ENCODE measurements at places on chromosomes 2 and 18. TPM values are rescaled to one million over a fixed set of nuclear protein-coding genes. Genes with fewer than 3 reads are reported as not detected.

Gene ADAM23
- total RNA-seq: 18.1 TPM

Gene TUBB6
- total RNA-seq: 15.8 TPM

Gene SDC1
- total RNA-seq: 1.7 TPM

Gene TYMS
- 16.7 TPM for total RNA-seq

Gene MGAT5
- 18.0 TPM for total RNA-seq

Gene GCG
- not detected for total RNA-seq

Gene FOXI3
- 0.13 TPM for total RNA-seq

Gene QPCT
- total RNA-seq: 1.7 TPM

Gene RIOK3
- total RNA-seq: 80.8 TPM

Gene BCL2
- 2.3 TPM for total RNA-seq

All from motor neuron (in vitro differentiated cells).